Stimulated activated naive CD8-positive, alpha-beta T cell treated with anti-CD3 and anti-CD28 coated beads, Interleukin-15, Interleukin-2, amounts not matched to agents 100 U/mL and 50 U/mL, for 24 hours (primary cell): ENCODE measurements at places on chromosomes 7 and 10.

GRCh38 chr7:135743907-135744731 is 4.5 kb downstream of the FAM180A start:
- DNase-seq: no peak

DNA sequence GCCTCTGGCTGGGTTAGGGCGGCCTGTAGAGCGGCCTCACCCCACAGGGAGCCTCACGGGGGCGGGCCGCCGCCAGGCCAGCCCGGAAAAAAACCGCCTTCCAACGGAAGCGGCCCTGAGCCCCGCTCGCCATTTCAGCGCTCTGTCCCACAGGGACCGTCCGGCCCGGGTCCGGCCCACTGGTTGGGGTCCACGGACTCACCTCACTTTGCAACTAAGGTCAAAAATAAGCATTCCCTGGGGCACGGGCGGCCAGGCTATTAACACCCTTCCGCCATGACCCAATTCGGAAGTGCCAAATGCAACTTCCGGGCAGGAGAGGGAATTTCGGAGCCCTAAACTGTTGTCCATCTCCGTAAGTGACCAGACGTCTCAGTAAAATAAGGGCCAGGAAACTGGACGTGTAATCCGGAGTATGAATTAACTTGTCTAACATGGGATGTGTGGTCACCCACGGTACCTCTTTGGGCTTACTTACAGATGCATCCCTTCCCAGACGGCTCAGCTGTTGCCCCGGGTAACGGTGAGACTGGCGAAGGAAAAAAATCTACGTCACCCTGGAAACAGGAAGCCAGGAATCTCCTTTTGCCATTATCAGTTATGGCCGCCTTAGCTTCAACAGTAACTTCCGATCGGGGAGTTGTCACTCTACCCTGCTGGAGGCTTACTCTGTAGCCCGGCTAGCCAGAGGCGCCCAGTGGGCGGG is at the start of gene BBIP1:
BBIP1 (minus strand) TSS at position 538 of the 706 bp plus-strand sequence. CDS start 1,023 bp downstream, outside the sequence.
- no peak for DNase-seq

- DNase-seq: no peak
Measured at GRCh38 chr7:151757274-151757673, 119.6 kb downstream of the PRKAG2 start.

- DNase-seq: no peak
Measured at GRCh38 chr10:118732245-118733165, 22.3 kb downstream of the CACUL1 start.

- DNase-seq: no peak
Measured at GRCh38 chr10:93290661-93291354, 191.3 kb downstream of the MYOF start.

GRCh38 chr7:119643558-119643957 is 629.4 kb upstream of the KCND2 start:
- no peak for DNase-seq

GRCh38 chr10:86635402-86635801 is 18.9 kb upstream of the OPN4 start:
- DNase-seq: no peak

DNA sequence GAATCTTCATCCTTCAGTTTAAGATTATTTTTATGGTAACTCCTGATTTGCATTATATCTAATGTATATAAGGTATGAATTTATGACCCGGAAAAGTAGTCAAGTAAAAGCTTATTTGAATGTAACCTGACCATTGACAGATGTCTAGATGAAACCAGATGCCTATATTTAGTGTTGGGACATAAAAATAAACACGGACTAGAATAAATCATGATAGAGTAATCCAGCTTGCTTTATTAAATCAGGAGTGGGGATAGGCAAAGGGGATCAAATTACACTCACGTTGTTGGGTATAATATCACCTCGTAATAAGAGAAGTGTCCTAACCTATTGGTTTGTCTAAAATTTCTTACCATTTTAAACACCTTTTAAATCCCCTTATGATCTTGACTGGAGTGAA is 244.6 kb downstream of the AGMO start:
- no peak for DNase-seq

DNA sequence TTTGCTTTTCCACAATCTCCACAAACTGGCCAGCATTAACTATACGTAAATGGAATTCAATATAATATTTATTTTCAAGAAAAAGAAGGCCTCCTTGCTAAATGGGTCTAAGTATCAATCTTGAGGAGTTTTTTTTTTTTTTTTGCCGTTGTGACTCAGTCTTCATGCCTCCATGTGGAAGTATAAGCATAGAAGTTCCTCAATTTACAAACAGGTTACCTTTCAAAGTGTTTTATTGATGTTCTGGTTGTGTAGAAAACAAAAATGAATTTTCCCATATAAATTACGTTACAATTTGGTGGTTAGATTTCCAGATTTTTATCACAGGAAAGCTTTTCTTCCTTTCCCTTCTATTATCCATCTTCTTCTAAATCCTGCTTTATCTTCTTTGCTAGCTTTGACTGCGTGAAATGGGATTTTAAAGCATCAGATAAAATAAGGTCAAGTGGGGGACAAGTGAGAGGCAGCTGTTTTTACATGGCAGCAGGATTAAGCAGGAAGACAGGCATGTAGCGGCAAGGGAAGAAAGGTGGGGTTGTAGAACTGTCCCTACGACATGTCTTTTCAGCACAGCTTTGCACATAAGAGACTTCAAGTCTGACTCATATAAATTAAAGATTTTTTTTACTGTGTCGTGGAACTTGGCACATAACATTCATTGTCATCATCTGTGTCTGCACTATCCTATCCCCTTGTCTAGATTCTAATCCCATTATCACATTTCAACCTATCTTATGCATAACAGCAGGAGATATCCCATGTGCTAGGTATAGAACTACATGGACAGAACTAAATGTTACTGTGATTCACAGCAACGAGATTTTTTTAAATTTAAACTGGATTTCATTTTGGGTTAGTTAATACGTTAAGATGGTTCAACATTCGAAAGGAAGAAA is 135.3 kb upstream of the FAM3C start:
- DNase-seq: no peak

- DNase-seq: no peak
Measured at GRCh38 chr7:107697321-107698049, 36.9 kb downstream of the SLC26A4 start.

- DNase-seq: no peak
Measured at GRCh38 chr7:94109556-94109955, 105.4 kb upstream of the BET1 start.
